Upper lobe of left lung (tissue), 6 donors: ENCODE measurements at places on chromosomes 5 and 9.

GRCh38 chr5:77492653-77493000 lies 511 bp upstream of the WDR41 start:
- H3K27ac ChIP-seq = peak overlapping the region; percentile 99
- no peaks in the 10 kb centered on the region for H3K4me1 ChIP-seq
- no peak overlapping the region for H3K4me3 ChIP-seq
- DNase-seq = no peak
- H3K27me3 ChIP-seq = no peaks in the 10 kb centered on the region

DNA sequence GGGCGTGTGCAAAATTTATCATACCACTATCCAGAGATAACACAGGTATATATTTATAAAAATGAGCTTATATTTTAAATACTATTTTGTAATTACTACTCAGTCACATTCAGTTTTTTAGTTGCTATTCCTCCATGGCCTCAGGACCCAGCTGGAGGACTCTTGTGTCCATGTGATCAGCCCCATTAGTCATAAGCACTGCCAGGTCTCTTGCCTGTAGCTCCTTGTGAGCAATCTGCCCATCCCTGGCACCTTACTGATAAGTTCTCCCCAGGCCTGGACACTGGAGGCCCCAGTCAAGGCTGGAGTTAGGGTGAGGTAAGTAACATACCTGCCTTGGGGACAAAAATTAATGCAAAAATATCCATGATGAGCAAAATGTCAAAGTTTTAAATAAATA lies 29.5 kb upstream of the ADRB2 start:
- H3K27me3 ChIP-seq = no peaks in the 10 kb centered on the region
- H3K4me1 ChIP-seq = no peaks in the 10 kb centered on the region
- no peak for DNase-seq
- no peak overlapping the region for H3K4me3 ChIP-seq
- H3K36me3 ChIP-seq = no peaks in the 10 kb centered on the region

GRCh38 chr5:7078101-7078500 lies 317.8 kb upstream of the ADCY2 start:
- H3K4me1 ChIP-seq = no peaks in the 10 kb centered on the region
- no peak overlapping the region for H3K27ac ChIP-seq
- no peaks in the 10 kb centered on the region for H3K27me3 ChIP-seq
- DNase-seq = no peak
- H3K36me3 ChIP-seq = no peaks in the 10 kb centered on the region

- no peaks in the 10 kb centered on the region for H3K4me1 ChIP-seq
- no peaks in the 10 kb centered on the region for H3K27me3 ChIP-seq
- DNase-seq = no peak
These were observed 92.4 kb upstream of the NFIL3 start for GRCh38 chr9:91516081-91516480.

- H3K27ac ChIP-seq = peak overlapping the region; percentile 64
- DNase-seq = no peak
- no peaks in the 10 kb centered on the region for H3K27me3 ChIP-seq
These were observed 5.8 kb upstream of the MYOZ3 start for GRCh38 chr5:150655221-150655620.

DNA sequence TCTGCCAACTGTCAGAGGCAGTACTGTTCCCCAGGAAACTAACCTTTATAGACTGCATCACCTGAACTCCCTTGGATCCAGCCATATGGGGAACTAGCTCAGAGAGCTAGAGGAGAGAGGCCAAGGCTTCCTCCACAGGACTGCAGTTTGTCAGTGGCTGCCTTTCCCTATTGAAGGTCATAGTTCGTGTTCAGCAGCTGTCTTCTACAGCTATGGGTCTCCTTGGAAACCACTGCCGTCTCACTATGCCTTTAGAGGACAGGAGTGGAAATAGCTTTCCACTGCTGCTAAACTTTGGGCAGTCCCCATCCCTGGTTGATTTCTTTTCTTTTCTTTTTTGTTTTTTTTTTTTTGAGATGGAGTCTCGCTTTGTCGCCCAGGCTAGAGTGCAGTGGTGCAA lies 4.4 kb upstream of the SLIT3 start:
- no peak for DNase-seq
- H3K36me3 ChIP-seq = no peaks in the 10 kb centered on the region
- H3K4me1 ChIP-seq = peaks cover 6% of the 10 kb centered on the region
- no peak overlapping the region for H3K27ac ChIP-seq
- H3K4me3 ChIP-seq = no peak overlapping the region

GRCh38 chr5:32195265-32195664 lies 21.1 kb upstream of the GOLPH3 start:
- H3K27ac ChIP-seq = no peak overlapping the region
- H3K4me1 ChIP-seq = peaks cover 16% of the 10 kb centered on the region
- peak; percentile 40 for DNase-seq
- no peaks in the 10 kb centered on the region for H3K27me3 ChIP-seq

- no peak overlapping the region for H3K27ac ChIP-seq
- no peaks in the 10 kb centered on the region for H3K36me3 ChIP-seq
- H3K27me3 ChIP-seq = no peaks in the 10 kb centered on the region
- H3K4me1 ChIP-seq = peaks cover 19% of the 10 kb centered on the region
- H3K4me3 ChIP-seq = no peak overlapping the region
These were observed 5.2 kb upstream of the GRK6 start for GRCh38 chr5:177421062-177421798.

- no peaks in the 10 kb centered on the region for H3K36me3 ChIP-seq
- no peak overlapping the region for H3K4me3 ChIP-seq
- peaks cover 8% of the 10 kb centered on the region for H3K4me1 ChIP-seq
- H3K27me3 ChIP-seq = no peaks in the 10 kb centered on the region
- no peak overlapping the region for H3K27ac ChIP-seq
These were observed 251.8 kb upstream of the DMRT1 start for GRCh38 chr9:589723-590122.

- no peaks in the 10 kb centered on the region for H3K27me3 ChIP-seq
- no peak overlapping the region for H3K4me3 ChIP-seq
- DNase-seq = no peak
- peaks cover 7% of the 10 kb centered on the region for H3K36me3 ChIP-seq
These were observed 39.9 kb upstream of the MTMR12 start for GRCh38 chr5:32352685-32353084.

DNA sequence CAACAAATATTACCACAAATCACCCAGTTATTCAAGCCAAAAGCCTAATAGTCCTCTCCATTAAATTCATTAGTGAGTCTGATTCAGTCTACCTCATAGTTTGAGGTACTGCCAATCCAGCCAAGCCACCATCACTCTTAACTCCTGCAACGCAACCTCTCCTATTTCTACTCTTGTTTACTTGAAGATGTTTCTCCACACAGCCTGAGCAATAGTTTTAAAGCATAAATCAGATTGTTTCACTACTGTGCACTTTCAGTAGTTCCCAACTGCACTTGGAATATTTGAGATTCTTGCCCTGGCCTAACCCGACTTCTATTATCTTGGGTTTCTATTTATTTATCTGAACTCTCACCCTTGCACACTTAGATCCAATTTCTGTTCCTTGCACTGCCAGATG lies 85.5 kb downstream of the YIPF5 start:
- H3K36me3 ChIP-seq = no peaks in the 10 kb centered on the region
- H3K4me1 ChIP-seq = no peaks in the 10 kb centered on the region
- no peaks in the 10 kb centered on the region for H3K27me3 ChIP-seq
- DNase-seq = no peak
- H3K27ac ChIP-seq = no peak overlapping the region
- H3K4me3 ChIP-seq = no peak overlapping the region

GRCh38 chr5:178104492-178104891 lies 8.8 kb upstream of the N4BP3 start:
- peak; percentile 57 for DNase-seq
- H3K27ac ChIP-seq = no peak overlapping the region
- H3K4me1 ChIP-seq = peaks cover 7% of the 10 kb centered on the region
- no peaks in the 10 kb centered on the region for H3K27me3 ChIP-seq
- H3K36me3 ChIP-seq = no peaks in the 10 kb centered on the region

DNA sequence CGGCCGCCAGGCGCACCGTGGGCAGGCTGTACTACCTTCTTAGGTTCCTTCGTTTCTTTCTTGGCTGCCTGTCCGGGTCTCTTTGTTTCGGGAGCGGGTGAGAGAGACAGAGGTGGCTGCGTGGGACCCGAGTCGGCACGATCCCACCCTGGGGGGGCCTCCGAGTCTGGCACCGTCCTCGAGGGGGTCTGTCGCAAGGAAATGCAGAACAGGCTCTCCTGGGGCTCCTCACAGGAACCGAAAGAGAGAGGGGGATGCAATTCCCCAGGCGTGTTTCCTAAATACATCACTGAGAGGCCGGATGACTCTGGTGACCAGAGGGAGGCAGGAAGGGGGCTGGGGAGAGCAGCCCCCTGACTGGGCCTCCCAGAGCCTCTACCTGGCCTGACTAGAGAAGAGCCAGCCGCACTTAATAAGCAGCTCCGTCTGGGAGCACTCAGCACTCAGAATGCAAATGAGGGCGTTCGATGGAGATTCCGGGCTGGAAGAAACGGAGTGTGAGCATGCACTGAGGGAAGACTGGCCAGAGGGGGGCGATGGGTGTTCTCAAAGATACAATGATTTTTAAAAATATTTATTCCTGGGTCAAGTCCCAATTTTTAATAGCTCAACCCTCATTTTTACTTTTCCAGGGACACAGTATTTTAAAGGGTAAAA lies 11.7 kb upstream of the INPP5E start:
- no peak for DNase-seq
- no peaks in the 10 kb centered on the region for H3K27me3 ChIP-seq
- H3K4me3 ChIP-seq = no peak overlapping the region
- H3K36me3 ChIP-seq = peaks cover 46% of the 10 kb centered on the region
- H3K27ac ChIP-seq = no peak overlapping the region

DNA sequence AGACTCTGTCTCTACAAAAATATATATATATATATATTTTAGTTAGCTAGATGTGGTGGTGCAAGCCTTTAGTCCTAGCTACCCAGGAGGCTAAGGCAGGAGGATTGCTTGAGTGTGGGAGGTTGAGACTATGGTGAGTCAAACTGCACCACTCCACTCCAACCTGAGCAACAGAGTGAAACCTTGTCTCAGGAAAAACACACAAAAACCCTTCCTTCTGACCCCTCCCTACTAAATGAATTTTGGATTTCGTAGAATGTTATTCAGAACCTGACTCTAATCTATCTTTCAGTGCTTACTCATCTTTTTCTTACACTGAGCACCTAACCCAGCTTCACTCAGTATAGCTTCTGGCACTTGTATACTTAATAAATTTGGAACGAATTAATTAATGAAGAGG lies 35.2 kb upstream of the IL7R start:
- H3K36me3 ChIP-seq = no peaks in the 10 kb centered on the region
- H3K4me3 ChIP-seq = no peak overlapping the region
- H3K4me1 ChIP-seq = no peaks in the 10 kb centered on the region

DNA sequence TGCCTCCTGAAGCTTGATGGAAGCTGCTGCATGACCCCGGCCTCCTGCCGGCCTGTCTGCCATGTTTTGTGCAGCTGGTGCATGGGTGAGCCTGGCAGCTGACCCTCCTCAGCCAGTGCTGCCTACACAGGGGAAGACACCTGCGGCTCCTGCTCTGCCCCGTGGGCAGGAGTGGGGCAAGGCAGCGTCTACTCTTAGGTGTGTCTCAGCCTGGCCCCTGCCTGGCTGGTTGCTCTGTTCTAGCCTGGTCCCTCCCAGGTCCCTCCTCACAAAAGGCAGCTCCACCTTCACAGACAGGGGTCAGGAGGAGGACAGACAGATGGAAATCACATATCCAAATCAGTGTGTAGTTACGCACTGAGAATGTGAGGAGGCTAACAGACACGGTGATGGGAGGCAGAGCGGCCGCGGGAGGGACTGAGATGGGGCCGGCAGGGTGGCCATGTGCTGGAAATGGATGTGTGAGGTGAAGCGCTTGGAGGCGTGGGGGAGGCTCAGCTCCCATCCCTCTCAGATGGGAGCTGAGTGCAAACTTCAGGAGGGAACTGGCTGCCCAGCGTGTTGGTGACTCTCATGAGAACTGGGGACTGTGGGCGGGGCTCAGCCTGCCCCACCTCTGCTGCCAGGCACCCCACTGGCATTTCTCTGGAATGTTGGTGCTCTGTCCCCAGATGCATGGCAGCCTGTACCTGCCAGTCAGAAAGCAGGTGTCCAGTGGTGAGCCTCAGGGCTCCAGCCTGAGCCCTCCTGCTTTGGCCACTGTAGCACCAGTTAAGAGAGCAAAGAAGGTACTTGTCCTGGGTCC lies 43.4 kb downstream of the PPARGC1B start:
- H3K4me3 ChIP-seq = no peak overlapping the region
- no peaks in the 10 kb centered on the region for H3K27me3 ChIP-seq
- peak; percentile 51 for DNase-seq
- H3K36me3 ChIP-seq = no peaks in the 10 kb centered on the region

GRCh38 chr9:86181379-86182315 lies 77.8 kb downstream of the C9orf153 start:
- no peak overlapping the region for H3K27ac ChIP-seq
- no peaks in the 10 kb centered on the region for H3K27me3 ChIP-seq
- no peaks in the 10 kb centered on the region for H3K36me3 ChIP-seq
- H3K4me3 ChIP-seq = no peak overlapping the region
- DNase-seq = no peak
- H3K4me1 ChIP-seq = no peaks in the 10 kb centered on the region

DNA sequence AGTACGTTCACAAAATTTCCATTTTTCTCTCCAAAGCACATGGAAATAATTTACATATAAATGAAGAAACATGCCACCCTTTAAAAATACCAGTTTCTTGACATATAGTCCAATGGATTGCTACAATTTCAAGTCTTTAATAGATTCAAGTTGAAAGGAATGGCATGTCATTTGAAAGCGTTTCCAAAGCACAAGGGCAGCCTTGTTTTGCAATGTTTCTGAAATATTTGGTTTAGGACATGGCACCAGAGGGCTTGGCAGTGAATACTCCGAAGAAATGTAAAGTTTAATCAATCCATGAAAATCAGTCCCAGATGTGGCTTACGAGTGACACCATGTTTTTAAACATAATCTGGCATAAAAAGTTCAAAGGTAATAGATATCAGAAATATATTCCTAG lies 333.7 kb downstream of the PDE4D start:
- no peak for DNase-seq
- no peak overlapping the region for H3K4me3 ChIP-seq
- no peaks in the 10 kb centered on the region for H3K36me3 ChIP-seq
- no peaks in the 10 kb centered on the region for H3K27me3 ChIP-seq
- peaks cover 10% of the 10 kb centered on the region for H3K4me1 ChIP-seq
- no peak overlapping the region for H3K27ac ChIP-seq

DNA sequence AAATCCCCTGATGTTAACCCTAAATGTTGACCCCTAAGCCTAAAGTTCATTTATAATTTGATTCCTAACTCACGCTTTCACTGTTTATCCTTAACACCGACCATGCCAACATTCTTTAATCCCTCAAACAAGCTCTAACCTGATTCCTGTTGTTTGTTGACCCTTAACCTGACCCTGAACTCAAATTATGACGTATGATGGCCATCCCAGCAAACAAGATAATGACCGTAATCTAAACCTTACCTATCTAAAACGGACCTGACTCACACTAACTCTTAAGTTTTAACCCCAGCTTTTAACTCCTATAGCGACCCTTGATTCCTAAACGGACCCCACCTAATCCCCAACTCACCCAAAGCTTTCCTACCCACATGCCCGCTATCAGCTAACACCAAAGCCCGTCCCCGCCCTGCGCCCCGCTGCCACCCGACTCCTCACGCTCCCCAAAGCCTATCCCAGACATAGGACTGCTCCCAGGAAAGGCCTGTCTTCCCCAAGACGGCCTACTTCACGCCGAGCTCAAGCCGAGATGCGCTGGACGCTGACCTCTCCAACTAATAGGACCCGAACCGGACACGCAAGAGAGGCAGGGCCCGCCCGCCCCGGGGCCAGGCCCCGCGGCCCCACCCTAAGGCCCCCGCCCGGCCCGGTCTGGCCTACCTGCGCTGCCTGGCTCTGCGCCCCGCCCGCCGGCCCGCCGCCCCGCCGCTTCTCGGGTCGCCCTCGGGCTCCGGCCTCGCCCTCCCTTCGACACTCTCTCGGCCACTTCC lies 395 bp downstream of the TLN1 start:
- peaks cover 54% of the 10 kb centered on the region for H3K4me1 ChIP-seq
- peak overlapping the region; percentile 97 for H3K27ac ChIP-seq
- H3K36me3 ChIP-seq = peaks cover 25% of the 10 kb centered on the region
- H3K4me3 ChIP-seq = peak overlapping the region; percentile 85

- H3K4me3 ChIP-seq = no peak overlapping the region
- H3K27me3 ChIP-seq = no peaks in the 10 kb centered on the region
- DNase-seq = no peak
- H3K36me3 ChIP-seq = no peaks in the 10 kb centered on the region
These were observed 30.2 kb upstream of the TBCA start for GRCh38 chr5:77806213-77806843.
